ENCODE measurements at places on chromosomes 2 and 18. TPM values are rescaled to one million over a fixed set of nuclear protein-coding genes. Genes with fewer than 3 reads are reported as not detected.

The KCNIP3 gene
- 14.1 TPM for total RNA-seq

The CCDC74B gene
- 3.9 TPM for total RNA-seq

The CHST9 gene
- total RNA-seq = not detected

The D2HGDH gene
- 28.1 TPM for total RNA-seq

The SCYGR4 gene
- total RNA-seq = not detected

The DSG1 gene
- total RNA-seq = not detected

DNA sequence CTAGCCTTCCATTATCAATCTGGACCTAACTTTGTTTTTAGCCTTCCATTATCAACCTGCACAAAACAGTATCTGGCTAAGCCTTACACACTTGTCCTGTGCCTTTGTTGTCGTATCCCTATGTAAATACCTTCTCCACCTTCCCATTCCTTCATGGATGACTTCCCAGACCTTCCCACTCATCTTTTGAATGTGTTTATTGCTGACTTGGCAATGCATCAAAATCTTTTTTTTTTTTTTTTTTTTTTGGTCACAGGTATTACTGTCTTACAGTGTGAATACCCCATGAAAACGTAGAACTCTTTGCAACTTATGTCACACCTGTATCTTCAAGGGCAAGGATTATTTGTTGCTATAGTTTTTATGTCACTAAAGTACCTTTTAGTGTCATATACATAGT lies 25.7 kb downstream of the RPE start:
- DNase-seq = no peak

DNA sequence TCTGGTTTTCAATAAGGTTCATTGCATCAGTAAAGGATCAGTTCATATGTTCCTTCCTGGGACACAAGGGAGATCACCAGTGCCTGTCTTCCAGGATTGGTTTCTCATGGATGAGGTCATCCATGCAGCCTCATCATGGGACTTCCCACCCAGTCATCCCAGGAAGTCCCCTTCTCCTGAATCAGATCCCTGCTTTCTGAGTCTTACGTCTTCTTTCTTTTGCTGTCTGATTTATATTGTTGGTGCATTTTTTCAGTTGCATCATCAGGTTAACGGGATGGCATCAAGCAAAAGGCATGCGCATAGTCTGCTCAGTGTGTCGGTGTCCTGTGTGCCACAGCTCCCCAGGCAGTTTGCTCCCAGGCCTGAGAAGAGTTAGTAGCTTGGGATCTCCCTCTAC lies 105.9 kb downstream of the SOX11 start:
- no peak for DNase-seq

GRCh38 chr18:80076379-80076778 lies 32.7 kb upstream of the ADNP2 start:
- DNase-seq = no peak

DNA sequence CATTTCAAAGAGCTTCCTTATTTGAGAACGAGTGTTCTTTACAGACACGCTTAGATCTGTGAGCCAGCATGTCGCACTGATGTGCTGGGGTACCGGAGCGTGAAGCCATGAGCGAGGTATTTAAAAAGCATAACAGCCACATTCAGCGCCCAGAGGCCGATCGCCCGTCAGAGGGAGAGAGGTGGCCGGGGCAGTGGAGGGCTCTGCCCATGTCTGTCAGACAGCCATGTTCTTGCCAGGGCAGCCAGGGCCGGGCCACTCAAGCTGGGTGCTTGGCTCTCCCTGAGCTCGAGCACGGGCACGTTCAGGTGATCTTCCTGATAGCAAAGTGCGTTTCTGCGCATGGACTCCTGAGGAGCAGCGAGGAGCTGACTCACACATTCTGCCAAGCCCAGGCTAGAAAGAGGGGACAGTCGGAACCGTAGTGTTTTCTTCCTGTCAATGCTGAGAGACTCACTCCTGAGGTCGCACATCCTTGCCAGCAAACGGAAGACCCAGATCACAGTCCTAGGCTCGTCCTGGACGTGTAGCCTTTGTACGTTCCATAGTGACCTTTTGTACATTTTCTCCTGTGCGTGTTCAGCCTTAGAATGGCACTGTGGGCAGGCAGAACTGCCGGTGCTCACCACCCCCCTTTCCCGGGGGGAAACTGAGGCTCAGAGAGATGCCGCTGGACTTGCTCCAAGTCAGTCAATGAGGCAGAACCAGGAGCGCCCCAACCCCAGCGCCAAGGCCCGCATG lies 100.7 kb downstream of the NFATC1 start:
- no peak for DNase-seq

DNA sequence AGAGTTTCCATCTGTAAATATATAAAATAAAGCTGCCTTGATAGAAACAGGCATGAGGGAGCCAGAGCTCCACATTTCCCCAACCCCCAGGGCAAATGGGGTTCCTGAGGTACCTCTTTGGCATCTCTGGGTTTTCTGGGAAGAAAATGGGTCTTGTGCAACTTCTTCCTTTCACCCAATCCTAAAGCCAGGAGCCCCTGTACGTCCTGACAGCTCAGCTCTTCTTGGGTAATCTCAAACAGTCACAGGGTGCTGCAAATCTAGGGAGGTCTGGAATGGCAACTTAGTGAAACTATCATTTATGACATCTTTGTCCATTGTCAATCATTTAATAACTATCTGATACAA lies 36.6 kb upstream of the STAT1 start:
- peak; percentile 59 for DNase-seq

GRCh38 chr2:234444893-234445292 lies 52.0 kb downstream of the ARL4C start:
- DNase-seq = peak; percentile 70

DNA sequence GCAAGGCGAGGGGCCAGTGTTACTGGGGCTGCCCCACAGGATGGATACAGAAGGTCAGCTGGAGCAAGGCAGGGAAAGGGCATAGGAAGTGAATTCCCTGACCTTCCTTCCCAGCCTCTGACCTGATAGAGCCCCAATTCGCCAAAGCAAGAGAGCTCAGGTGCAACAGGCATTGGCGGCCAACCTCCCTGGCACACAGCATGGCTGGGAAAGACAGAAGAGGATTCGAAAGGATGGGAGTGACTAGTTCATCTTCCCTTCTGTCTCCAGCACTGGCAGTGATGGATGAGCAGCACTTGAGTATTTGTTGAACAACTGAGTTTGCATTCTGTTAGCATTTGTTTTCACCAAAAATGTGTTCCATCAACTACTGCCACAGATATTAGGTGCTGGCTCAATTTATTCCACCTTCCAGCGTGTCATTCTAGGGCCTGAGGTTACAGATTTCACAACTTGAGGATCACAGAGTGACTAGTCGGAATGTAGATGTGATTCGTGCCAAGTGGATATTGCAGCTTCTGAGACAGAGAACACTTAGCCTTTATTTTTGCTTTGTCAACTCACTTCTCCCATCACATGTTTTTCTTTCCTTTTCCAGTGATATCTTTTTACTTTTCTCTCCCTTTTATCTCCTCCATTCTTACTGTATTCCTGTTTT lies 6.2 kb downstream of the COPS8 start:
- no peak for DNase-seq

- DNase-seq = peak; percentile 64
Observed at GRCh38 chr2:225274751-225275150, 124.8 kb upstream of the NYAP2 start.

DNA sequence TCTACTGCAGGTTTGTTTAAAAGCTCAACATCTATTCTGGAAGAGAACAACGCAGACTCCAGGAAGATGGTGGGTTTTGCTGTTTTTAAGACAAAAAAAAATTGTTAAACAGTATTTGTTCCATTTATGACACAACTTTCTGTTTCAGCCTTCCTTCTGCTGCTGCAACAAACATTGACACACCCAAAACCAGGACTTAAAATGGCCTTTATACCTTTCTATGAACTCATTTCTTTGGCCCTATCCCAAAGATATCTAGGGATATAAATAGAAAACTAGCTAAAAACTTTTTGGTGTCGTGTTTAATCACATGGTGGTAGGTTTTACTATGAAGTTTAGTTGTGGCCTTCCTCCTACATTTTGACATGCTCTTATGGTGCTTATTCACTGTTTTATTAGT lies 964 bp upstream of the GALNT3 start:
- no peak for DNase-seq

DNA sequence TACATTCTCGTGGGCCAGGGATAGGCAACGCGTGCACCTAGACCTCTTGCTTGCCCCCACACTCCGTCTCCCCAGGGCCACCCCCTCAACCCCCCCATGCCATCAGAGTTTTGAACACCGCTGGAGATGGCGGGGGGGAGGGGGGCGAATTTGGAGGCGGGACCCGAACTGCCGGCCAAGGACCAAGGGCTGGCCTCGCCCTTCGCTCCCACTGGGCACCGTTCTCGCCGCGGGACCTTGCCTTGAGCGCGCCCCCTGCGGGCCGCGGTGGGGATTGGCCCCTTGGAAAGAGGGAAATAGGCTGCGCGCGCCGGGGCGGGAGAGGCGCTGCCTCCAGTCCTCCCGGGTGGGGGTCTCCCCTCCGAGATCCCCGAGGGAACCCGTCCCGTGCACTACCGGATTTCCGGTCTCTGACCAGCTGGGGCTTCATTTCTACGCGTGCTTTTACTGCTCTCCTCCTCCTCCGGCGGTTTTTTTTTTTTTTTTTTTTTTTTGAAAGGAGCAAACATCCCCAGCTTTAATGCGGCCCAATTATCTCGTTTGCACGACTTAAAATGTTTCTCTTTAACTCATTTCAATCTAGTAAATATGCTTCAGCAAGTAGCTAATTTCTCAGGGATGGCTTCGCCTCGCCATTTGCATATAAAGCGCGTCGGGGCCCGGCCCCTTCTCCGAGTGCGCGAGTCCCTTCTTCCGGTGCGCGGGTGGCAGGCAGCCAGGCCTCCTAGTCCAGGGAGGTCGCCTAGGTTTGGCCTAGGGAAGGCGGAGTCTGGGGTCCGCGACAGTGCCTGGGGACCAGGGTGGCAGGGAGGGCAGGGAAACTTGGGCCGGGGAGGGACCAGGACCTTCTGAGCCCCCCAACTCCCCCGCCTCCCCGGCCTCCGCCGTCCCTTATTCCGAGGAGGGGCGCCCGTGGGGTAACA lies 10.0 kb upstream of the GBX2 start:
- peak; percentile 75 for DNase-seq

- DNase-seq = no peak
Observed at GRCh38 chr2:28638102-28638501, 113.5 kb upstream of the PPP1CB start.

- no peak for DNase-seq
Observed at GRCh38 chr2:98577313-98577712, 31.0 kb downstream of the COA5 start.

DNA sequence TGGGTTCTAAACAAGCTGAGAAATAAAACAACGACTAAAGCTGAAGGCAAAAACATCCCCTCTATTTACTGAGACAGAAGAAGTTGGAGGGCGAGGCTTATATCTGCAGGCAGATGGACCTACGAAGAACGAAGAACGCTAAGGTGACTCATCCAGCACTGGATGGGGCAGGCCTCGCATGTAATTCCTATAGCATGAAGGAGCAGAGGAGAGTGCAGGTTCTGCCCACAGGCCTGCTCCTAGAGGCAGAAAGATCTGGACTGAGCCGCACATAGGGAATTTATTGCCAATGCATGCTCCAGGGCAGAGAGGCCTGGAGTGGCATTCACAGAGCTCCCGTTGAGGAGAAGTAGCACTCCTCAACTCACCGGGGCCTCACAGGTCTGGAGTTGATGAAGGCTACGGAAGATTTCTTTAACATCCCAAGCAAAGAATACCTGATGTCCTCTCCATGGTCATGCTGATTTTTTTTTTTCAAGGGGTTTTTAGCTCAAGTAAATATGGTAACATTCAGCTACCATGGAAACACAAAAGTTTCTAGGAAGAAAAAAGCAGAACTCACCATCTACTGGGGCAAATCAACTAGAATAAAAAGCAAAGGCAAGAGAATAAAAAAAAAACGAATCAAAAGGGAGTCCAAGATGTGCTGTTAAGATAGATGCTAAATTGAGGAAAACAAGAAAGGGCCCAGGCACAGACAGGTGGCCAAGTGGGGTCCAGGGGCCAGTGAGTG lies 10.4 kb upstream of the METTL21A start:
- no peak for DNase-seq

DNA sequence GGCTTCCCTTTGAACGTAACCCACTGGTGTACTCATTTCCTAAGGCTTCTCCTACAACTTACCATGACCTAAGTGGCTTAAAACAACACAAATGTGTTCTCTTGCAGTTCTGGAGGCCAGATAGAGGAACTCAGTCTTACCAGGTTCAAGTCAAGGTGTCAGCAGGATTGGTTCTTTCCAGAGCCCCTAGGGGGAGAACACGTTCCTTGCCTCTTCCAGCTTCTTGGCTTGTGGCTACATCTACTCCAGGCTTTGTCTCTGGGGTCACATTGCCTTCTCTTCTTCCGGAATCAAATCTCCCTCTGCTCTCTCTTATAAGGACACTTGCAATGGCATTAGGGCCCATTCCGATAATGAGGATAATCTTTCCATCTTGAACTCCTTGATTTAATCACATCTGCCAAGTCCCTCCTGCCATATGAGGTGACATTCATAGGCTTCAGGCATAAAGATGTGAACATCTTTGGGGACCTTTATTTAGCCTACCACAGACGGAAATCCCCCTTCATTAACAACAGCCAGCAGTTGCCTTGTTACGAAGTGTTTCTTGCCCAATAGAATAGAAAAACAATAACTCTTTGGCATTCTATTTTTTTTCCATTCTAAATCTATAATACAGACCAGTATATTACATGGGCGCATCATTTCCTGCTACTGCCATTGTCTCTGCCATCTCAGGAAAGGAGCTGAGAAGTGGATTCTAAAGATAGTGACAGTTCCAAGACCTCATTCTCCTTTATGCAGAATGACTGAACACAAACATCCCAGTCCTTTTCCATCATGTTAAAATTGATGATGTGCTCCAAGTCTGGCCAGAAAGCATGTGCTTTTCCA lies 362.0 kb downstream of the ZNF521 start:
- no peak for DNase-seq

- no peak for DNase-seq
Observed at GRCh38 chr2:184599872-184600222, 1.5 kb downstream of the ZNF804A start.

GRCh38 chr2:12261986-12262680 lies 454.6 kb upstream of the TRIB2 start:
- DNase-seq = peak; percentile 13

- DNase-seq = no peak
Observed at GRCh38 chr2:152449578-152449977, 114.6 kb downstream of the FMNL2 start.

DNA sequence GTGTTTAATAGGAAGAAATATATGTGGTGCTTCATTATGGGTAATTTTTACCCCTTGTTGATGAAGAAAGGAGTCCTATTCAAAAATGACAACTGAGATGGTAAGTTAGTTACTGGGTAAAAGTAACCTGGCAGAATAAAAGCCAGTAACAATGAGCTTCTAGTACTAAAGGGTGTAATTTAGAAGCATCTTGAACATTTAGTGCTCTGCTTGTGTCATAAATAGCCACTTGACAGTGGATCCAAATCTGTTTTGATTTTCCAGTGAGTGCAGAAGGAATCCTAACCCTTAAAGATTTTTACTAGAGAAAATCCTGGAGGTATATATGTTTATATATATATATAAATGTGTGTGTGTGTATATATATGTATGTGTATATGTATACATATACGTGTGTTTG lies 15.1 kb downstream of the COMMD1 start:
- no peak for DNase-seq

GRCh38 chr2:140593132-140593531 lies 1537.7 kb downstream of the LRP1B start:
- DNase-seq = no peak

DNA sequence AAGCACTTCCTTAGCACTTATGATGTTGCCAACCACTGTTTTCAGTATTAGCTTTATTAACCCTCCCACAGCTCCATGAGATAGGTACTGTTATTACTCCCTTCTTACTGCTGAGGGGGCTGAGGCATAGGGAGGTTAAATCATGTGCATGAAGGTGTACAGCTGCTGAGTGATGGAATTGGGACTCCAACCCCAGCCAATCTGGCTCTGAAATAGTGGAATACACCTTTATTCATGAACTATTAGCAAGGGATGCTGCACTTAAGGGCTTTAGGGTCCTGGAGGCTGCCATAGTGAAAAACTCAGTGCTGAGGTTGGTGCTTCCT lies 19.2 kb downstream of the SMARCAL1 start:
- DNase-seq = no peak
